ENCODE measurements at places on chromosomes 7 and 10.

GRCh38 chr7:103048833-103049232 lies 25.8 kb downstream of the FBXL13 start:
- DNase-seq, result no peak

DNA sequence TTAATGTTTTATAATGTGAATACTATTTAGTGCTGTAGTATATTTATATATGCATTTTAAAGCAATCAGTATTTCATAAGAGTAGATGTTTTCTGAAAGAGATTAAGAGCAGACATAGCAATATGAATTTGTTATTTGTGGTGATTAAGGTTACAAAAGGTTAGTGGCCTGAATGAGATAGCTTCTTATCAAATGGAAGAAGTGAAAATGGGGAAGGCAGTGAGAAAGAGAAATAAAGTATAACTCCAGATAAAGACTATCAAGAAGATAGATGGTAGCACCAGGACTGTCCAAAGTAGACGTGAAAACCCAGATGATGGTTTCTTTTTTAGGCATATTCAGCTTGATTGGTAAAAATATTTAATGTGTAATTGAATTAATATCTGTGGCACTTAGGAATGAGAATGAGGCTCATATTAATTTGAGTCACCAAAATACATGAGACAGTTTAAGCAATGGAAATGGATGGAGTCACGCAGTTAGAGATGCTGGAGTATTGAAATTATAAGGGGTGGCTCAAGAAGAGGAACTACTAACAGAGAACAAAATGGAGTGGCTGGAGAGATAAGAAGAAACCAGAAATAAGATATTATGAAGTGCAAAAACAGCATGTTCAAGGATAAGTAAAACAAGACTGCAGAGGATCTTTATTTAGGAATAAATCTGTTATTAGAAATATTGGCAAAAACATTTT lies 288.0 kb upstream of the SEMA3C start:
- DNase-seq, result no peak

GRCh38 chr7:157467496-157468212 lies 130.8 kb downstream of the DNAJB6 start:
- DNase-seq, result no peak

DNA sequence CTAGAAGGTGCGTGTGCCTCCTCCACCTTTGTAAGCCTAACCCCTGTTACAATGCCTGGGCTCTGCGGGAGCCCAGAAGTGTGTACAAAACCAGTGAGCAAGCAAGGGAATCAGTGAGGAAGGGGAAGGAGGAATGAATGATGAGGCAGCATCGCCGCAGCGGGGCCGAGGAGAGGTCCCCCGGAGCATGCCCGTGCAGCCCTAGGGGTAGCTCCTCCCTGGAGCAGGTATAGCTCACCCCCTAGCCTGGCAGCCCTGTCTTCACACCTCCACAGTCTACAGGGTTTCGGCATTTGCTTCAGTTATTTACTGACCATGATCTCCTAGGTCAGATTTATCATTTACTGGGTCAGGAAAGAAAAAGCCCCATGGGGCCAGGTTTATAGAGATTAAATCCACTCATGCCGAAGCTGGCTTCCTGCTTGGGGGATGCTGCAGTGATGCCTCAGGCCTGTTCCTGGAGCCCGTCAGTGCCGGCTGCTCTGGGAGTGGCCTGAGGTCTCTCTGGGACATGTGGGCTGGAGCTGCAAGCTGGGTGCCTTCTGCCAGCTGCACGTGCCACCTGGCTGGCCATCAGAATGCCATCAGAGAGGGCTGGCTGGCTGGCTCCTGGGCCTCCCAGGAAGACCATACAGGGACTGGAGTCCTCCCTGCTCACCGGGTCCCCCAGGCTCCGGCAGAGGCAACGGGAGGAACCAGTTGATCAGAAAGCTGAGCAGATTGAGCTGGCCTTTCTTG lies 138.9 kb downstream of the GRK5 start:
- no peak for DNase-seq

DNA sequence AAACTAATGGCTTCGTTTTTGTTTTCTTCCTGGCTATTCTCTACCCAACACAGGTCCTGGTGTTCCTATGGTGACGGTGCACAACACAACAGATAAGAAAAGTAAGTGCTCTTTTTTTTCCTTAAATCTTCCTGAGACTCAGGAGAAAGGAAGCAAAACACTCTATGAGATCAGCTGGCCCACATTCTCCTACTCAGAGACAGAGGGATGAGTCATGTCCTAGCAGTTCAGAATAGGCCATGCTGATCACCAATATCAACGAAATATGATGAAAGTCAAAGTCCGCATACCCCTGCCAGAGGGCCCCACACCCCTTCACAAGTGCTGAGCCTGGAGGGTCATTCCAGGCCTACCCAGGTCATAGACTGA lies 149.2 kb downstream of the PAXIP1 start:
- DNase-seq, result no peak

DNA sequence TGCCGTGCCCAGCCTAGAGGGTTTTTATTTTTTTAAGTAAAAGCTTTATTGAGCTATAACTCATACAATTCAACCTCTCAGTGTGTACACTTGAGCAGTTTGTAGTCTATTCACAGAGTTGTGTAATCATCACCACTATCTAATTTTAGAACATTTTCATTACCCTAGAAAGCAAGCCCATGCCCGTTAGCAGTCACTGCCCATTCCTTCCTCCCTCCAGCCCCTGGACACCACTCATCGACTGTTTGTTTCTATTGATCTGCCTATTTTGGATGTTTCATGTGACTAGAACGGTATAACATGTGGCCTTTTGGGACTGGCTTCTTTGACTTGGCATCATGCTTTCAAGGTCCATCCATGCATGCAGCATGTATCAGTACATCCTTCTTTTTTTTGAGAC lies 25.7 kb upstream of the SEC61A2 start:
- no peak for DNase-seq

DNA sequence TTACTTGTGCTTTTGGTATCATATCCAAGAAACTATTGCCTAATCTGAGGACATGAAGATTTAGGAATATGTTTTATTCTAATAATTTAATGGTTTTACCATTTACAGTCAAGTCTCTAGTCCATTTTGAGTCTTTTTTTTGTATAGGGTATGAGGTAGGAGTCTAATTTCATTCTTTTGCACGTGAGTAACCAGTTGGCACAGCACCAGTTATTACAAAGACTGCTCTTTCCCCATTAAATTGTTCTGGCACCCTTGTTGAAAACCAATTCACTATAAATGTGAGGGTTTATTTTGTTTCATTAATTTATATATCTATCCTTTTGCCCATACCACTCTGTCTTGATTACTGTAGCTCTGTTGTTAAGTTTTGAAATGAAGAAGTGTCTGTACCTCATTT lies 381.6 kb downstream of the SUGCT start:
- DNase-seq, result no peak

DNA sequence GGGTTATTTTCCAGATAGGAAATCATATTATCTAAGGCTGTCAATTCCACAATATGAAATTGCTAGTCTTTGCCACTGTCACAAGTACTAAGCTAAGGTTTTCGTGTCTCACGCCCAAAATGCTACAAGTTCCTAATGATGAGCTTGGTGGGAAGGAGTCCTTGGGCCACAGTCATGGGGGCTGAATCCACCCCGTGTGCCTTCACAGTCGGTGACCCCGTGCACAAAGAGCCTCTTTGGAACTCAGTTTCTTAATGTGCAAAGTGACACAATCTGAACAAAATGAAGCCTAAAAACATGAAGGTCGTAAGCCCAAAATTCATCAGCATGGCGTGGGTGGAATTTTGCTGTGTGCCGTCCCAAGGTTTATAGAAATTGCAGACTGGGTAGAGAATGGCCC lies 337.0 kb upstream of the GALNT17 start:
- no peak for DNase-seq

GRCh38 chr10:6053303-6053702 lies 8.9 kb downstream of the IL2RA start:
- no peak for DNase-seq

- DNase-seq, result no peak
These were observed 1.5 kb upstream of the NRP1 start for GRCh38 chr10:33335801-33336581.

GRCh38 chr10:78441694-78442093 lies 408.0 kb downstream of the RPS24 start:
- DNase-seq, result no peak

- DNase-seq, result no peak
These were observed 29.7 kb downstream of the TMEM248 start for GRCh38 chr7:66950763-66951162.

GRCh38 chr10:85448716-85449115 lies 917.9 kb downstream of the GRID1 start:
- DNase-seq, result no peak

DNA sequence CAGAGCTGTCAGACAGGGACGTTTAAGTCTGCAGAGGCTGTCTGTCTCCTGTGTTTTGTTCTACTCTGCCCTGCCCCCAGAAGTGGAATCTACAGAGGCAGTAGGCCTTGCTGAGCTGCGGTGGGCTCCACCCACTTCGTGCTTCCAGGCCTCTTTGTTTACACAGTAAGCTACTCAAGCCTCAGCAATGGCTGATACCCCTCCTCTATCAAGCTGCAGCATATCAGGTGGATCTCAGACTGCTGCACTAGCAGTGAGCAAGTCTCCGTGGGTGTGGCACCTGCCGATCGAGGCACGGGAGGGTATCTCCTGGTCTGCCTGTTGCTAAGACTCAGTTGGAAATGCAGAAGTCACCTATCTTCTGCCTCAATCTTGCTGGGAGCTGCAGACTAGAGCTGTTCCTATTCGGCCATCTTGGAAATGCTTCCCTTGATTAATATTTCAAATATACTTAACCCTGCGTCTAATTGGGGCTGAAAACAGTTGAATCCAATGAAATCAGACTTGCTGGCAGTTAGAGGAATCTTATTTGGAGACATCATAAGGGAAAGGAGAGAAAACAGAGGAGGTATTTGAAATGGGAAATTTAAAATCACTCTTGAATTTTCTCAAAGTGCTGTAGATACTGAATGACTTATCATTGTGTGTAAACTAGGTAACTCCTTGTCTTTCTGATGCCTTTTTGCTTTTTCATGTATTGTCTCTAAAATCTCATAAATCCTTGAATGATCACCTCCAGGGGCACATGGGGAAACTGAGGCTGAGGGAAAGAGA lies 13.8 kb upstream of the CYP3A5 start:
- no peak for DNase-seq

- DNase-seq, result no peak
These were observed 102.5 kb upstream of the PTN start for GRCh38 chr7:137446025-137446424.

- no peak for DNase-seq
These were observed 45.7 kb upstream of the CRTAC1 start for GRCh38 chr10:98076086-98076485.

DNA sequence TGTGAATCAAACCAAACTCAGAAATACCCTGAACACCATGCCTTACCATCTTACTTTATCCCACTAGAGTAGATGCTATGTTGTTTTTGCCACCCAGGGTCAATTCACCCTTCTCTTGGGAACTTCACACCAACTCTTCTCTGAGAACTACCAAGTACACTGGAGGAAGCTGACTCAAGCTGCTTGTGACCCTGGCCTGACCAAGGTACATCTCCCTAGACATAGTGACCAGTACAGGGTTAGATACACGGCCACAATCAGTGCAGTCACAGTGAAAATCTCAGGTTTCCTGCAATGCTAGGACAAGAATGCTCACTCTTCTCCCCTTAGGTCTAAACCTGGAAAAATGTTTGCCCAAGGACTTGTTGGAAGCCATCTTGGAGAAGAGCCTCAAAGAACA lies 31.8 kb downstream of the EZH2 start:
- no peak for DNase-seq

DNA sequence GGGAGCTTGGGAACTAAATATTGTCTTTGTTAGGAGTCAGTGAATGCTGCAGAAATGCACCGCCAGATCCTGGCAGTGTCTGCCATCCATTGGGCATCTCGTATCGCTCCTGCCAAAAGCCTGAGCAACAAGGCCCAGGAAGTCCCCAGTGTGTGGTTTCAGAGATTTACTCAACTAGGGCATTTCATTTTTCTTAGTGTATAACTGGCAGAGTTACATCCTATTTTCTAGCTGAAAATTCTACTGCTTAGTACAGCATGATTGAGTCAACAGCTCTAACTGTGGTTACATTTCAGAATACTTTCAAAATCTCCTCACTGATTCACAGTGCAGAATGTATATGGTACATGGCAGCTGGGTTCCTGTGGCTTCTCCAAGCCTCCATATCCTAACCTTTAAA lies 95.8 kb upstream of the CREB5 start:
- DNase-seq, result no peak

GRCh38 chr10:46530249-46531186 lies 25.9 kb downstream of the GPRIN2 start:
- DNase-seq, result peak; percentile 90

DNA sequence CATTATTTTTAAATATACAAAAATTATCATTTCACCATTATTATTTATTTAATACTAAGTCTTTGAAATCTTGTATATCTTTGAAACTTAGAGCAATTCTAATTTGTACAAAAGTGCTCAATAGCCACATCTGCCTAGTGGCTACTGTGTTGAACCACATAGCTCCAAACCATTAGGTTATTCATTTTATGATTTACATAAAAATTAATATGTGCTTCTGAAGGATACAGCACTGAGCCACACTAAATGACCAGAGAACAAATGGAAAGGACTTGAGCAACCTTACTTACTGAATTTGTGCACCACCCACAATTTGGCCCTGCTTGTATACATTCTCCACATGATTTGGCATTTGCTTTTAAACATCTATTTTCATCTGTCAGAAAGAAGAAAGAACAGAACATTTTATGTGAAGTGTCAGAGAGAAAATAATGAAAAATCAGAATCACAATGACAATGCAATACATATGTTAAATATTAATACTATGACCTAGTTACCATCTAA lies 25.8 kb downstream of the ITGB1 start:
- no peak for DNase-seq

GRCh38 chr7:38316733-38317360 lies 43.4 kb upstream of the TARP start:
- no peak for DNase-seq

DNA sequence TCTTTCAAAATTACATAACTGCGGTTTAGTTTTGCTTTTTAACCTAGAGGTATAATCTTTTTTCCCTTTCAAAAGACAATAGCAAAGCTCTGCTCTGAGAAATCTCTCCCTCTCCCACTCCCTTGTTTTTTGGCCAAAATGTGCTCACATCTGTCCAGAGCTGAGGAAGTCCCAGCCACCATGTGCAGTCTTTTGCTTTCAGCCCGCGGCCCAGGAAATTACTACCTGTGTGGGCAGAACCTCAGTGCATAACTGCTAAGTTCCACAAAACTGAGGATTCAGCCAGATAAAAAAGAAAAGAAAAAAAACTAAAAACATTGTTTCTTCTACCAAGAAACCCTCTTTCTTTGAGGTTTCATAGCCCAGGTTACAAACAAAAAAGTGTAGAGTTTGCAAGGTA lies 115.0 kb upstream of the HGF start:
- no peak for DNase-seq

- DNase-seq, result no peak
These were observed 21.8 kb upstream of the DUSP5 start for GRCh38 chr10:110475722-110476515.

GRCh38 chr7:73515178-73515577 lies 6.9 kb downstream of the BAZ1B start:
- DNase-seq, result no peak

GRCh38 chr7:84187087-84187805 lies 7.3 kb downstream of the SEMA3A start:
- DNase-seq, result no peak
